ENCODE measurements at places on chromosomes 12 and 14.

- no peak for DNase-seq
These were observed 58.4 kb downstream of the SPTSSA start for GRCh38 chr14:34403646-34404045.

DNA sequence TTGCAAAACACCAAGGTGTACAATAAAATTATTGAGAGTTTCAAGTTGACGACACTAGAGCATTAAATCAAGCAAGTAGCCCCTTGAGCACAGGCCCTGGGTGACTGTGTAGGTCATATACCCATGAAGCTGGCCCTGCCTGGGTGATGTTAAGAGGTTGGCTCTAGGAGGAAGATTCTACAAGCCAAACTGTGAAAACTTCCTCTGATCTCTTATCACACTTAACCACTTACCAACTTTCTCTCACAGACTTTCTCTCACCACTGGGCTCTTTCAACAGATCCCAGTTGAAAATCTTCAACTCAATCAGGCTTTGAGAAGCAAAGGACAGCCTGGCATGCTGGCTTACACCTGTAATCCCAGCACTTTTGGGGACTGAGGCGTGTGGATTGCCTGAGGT lies 186.9 kb upstream of the BTG1 start:
- DNase-seq: no peak

DNA sequence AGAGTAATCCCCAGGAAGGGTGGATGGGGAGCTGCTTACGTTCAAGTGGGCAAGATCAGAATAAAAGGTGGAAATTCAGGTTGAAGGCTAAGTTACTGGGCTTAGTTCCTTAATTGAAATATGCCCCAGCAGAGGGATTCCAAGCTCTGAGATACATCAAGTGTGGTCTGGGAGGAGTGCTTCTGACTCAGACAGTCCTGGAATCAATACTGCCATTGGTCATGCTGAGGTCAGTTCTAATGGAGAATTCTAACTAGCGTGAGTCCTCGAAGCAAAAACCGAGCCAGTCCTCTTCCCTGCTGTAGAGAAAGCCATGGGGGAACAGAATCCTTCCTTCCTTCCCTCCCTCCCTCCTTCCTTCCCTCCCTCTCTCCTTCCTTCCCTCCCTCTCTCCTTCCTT lies 39.9 kb downstream of the NOS1 start:
- no peak for DNase-seq

DNA sequence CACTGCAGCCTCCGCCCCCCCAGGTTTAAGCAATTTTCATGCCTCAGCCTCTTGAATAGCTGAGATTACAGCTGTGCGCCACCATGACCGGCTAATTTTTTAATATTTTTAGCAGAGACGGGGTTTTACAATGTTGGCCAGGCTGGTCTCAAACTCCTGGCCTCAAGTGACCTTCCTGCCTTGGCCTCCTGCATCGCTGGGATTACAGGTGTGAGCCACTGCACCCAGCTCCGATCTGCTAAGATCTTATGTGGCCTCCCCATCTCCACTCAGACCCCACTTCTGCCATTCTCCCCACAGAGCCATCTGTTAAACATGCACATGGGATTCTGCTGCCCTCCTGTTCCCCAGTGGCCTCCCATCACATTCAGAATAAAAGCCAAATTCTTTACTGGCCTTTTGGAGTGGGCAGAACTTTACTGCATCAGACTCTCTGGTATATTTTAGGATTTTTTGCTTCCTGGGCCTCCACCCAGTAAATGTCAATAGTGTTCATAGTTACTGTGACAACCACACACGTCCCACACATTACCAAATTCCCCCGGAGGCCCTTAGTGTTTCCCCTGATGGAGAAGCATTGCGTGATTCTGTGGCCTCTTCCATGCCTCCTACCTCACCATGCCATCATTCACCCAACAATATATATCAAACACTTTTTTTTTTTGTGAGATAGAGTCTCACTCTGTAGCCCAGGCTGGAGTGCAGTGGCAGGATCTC lies 96.3 kb downstream of the PTPN11 start:
- peak; percentile 14 for DNase-seq

- DNase-seq: no peak
These were observed 120.6 kb downstream of the DUSP6 start for GRCh38 chr12:89231686-89232085.

DNA sequence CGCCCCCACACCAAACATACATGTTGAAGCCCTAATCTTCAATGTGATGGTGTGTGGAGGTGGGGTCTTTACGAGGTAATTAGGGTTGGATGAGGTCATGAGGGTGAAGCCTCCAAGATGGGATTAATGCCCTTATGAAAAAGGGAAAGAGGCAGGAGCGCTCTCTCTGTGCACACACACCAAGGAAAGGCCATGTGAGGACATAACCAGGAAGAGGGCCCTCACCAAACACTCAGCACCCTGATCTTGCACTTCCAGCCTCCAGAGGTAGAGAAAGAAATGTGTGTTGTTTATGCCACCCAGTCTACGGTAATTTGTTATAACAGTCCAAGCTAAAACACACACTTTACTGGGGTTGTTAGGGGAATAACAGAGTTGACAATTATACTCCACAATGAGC lies 14.6 kb upstream of the PITPNM2 start:
- DNase-seq: no peak

DNA sequence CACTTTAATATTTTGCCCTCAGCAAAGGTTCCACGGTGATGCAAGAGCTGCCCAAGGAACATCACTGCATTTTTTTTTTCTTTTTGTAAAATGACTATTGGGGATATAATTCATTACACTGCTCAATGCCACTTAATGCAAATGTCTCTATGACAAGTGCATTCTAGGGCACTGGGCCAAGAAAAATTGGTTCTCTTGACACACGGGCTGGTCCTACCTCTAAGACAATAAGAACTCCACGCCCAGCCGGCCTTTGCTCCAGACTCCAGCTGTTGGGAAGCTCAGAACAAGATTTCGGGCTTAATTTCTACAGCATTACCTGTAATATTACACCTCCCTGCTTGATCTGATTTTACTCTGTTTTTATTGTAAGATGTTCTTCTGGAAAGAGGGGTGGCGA lies 48.8 kb upstream of the VRK1 start:
- DNase-seq: no peak

GRCh38 chr14:65432361-65432948 lies 19.9 kb downstream of the FUT8 start:
- DNase-seq: no peak

GRCh38 chr14:88829188-88829587 lies 4.7 kb downstream of the TTC8 start:
- no peak for DNase-seq

DNA sequence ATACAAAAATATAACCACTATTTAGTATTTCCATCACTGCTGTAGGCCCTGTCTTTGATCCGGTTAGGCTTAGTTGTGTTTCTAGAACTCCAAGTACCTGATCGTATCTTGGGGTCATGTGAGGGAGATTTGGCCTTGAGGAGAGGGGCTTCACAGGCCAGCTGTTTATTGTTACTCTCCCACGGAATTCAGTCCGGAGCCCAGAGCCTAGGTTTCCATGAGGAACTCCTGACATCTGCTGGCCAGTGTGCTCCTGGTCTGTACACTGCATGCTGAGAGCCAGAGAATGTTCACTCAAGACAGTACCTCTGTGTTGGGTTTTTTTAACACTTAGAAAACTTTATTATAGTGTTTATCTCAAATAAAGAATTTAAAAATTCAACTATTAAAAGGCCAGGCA lies 341.0 kb upstream of the TMEM132C start:
- DNase-seq: no peak

DNA sequence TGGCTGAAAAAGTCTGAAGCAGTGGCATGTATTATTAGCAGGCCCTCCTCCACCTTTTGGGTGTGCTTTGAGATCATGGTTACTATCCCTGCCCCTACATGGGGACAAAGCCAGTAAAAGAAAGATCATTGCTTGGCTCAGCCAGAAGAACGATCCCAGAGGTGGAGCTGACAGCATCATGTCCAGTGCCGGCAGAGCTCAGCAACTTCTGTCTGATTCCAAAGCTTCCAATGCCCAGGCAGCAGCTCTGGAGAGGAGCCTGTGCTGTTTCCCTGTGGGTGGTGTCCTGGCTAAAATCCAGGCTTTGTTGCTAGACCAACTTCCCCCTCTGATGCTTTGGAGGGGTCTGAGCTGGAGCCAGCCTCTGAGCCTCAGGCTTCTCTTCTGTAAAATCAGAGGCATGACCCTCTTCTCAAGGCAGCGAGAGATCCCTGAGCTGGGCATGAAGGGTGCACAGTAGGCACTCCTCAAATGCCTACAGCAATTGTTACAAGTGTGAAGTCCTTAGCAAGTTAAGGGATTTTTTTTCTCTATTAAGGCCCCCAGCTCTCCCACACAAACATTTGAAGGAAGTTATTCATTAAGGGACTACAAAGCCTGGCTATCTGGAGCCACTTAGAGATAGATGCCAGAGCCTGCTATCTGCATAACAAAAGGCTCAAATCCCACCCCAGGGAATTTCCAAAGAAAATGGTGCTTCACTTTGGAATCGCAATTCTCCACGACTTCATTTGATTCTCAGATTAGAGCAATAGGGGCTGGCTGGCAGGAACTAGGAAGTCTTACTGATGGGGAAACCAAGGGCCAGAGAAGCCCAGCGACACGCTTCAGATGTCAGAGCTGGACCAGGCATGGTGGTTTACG lies 10.9 kb upstream of the GSC start:
- no peak for DNase-seq

DNA sequence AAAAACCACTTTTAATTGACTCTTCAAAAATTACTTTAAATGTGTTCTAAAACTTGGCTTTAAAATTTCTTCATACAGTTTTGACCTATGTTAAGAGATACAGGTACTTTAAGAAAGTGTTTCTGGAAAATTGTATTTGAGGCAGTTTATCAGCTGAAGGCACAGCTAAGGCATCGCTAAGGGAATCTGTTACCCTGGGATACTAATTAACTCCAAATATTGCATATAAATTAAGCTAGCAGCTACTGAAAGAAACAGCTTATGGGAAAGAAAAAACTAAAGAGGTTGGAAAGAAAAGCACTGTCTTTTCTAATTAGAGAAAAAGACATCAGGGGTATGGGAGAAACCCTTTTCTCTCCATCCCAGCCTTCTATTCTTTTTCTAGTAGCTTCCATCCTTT lies 134.1 kb upstream of the SLC35F4 start:
- no peak for DNase-seq

- no peak for DNase-seq
These were observed 82.2 kb downstream of the GALNT9 start for GRCh38 chr12:132246997-132247717.

DNA sequence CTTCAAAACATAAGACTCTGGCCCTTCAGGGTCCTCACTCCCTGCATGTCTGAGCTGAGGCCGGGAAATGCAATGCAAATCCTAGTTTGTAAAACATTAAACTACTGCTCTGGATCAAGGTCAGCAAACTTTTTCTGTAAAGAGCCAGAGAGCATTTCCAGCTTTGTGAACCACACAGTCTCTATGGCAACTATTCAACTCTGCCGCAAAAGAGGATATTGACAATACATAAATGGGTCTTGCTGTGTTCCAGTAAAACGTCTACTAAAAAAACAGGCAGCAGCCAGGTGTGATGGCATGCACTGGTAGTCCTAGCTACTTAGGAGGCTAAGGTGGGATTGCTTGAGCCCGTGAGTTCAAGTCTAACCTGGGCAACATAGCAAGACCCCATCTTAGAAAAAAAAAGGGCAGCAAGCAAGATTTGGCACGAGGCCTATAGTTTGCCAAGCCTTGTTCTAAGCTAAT lies 22.3 kb downstream of the DDX24 start:
- DNase-seq: no peak

DNA sequence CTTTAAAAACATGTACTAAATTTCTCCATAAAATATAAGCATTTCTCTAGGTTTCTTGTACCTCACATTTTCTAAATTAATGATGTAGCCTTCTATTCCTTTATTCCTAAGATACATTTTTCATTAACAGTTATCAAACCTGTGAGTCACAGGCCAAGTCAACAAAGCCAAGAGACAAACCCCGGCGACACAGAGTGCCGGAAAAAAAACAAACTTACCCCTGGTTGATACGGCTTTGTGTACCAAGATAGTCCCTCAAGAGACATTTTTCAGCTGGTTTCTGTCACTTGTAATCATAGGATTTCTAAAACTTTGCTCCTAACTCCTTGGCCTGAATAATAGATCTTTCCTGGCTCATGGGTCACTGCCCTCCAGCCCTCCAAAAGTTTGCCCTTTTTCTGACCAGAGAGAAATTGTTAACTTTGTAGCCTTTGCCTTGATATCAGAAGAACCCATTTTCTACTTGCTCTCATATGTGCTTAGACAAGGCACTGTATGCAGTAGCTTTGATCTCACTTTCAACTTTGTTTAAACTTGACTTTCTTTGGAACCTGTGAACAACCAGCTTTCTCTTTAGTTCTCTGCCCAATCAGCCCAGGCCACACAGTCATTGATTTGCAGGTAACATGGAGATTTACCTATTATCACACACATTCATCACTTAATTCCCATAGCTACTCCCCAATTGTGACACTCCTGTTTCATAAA lies 172.2 kb downstream of the PRKD1 start:
- DNase-seq: no peak

- DNase-seq: no peak
These were observed 797.4 kb downstream of the DIO2 start for GRCh38 chr14:79413734-79414428.

DNA sequence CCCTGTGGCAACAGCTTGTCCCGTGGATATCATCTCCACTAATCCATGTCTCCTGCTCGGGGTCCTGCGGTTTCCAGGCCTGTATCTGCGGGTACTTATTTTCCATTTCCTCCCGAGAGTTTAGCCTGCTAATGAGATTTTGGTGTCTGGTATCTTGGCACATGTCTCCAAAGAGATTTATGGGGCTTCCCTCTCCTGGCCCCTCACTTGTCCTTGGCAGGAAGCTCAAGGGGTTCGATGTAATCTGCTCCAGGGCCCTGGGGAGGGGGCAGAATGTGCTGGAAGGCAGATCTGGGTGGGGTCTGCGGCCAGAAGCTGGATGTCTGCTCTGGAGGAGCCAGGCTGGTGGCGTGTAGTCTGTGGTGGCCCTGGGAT lies 85.7 kb downstream of the KIF26A start:
- no peak for DNase-seq

DNA sequence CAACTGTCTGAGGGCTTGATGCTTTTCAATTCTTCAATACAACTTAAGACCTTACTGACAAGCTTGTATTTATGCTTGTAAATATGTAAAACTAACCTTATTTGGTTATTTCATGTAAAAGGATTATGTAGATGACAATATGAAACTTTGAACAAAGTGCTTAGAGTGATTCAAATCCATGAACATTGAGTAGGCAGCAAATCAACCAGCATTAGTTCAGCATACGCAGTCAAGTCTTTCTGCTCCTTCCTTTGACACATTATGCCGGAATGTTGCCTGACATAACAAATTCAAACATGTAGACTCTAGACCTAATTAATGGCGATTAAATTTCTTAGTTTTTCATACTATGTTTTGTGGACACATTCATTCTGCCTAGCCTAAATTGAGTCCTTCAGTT lies 105.2 kb downstream of the FGD4 start:
- DNase-seq: no peak
